T-helper 2 cell (primary cell): ENCODE measurements at places on chromosomes 16 and 17.

GRCh38 chr17:42953669-42954068 is 10.6 kb downstream of the AARSD1 start:
- DNase-seq: no peak

GRCh38 chr16:11677451-11677951 is 9.2 kb downstream of the SNN start:
- no peak for DNase-seq

DNA sequence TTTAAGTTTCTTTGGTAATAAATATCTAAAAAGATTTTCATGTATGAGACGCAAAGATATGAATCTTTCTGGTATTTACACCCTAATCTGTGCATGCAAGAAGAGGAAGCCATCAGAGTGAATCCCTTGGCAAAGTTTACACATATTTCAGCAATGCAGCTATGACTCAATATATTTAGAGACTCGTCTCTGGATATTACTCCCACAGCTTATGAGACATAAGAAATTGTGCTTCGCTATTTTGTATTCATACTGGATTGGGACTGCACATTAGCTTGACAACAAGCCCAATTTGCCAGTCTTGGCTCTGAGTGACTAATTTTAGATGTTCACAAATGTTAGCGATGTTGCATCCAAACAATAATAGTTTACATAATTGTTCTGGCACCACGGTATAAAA is 532.0 kb downstream of the CDH11 start:
- DNase-seq: no peak

- DNase-seq: no peak
These were observed 5.8 kb downstream of the ITGAM start for GRCh38 chr16:31265329-31266245.

DNA sequence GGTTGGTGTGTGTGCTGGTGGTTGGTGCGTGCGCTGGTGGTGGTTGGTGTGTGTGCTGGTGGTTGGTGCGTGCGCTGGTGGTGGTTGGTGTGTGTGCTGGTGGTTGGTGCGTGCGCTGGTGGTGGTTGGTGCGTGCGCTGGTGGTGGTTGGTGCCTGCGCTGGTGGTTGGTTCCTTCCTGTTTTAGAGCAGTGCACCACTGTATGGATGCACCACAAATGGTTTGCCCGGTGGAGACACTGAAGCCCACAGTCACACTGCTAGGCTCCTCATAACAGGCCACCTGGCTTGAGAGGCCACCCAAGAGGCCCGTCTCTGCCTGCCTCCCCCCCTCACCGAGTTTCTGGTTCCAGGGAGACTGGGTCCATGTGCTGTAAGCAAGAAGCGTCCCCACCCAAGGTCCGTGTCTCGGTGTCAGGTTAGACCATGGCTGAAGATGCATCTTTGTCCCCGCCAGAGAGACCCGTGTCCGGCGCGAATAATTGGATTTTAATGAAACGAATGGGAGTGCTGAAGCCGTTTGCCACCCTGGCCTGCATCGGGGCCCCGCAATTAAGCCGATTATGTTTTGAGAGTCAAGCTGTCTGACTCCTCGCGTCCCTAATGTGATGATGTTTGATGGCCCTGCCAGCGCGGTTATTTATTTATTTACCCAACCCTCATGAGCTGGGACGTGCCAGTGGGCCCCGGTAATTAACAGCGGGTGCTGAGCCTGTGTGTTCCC is 161.3 kb upstream of the GSE1 start:
- DNase-seq: no peak

DNA sequence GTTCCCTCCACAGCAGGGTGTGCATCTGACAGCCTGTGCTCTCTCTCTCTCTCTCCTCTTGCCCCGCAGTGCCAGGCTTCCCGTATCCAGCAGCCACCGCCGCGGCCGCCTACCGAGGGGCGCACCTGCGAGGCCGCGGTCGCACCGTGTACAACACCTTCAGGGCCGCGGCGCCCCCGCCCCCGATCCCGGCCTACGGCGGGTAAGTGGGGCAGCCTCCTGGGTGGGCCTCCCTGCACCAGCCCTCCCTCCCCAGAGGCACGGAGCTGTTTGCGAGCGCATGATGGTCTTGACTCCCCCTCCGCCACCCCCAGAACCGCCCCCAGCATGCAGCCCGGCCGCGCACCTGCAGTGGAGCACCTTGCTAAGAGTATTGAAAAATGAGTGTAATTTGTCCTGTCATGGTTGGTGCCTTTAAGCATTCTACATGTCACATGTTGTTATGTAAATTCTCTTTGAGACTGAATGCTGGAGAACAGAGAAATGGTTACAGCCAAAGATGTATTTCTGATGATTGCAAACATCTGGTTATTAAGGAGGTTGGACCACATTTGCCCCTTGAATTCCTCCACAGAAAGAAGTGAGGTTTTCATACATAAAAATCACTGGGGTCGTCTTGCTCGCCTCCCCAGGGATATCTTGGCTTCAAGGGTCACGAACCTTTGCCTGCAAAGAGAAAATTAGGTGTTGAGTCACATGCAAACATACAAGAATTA is 321.3 kb downstream of the RBFOX1 start:
- DNase-seq: no peak

GRCh38 chr16:83402967-83403366 is 404.8 kb upstream of the HSBP1 start:
- DNase-seq: no peak

- no peak for DNase-seq
These were observed 40.7 kb upstream of the ABCA10 start for GRCh38 chr17:69269131-69269998.

DNA sequence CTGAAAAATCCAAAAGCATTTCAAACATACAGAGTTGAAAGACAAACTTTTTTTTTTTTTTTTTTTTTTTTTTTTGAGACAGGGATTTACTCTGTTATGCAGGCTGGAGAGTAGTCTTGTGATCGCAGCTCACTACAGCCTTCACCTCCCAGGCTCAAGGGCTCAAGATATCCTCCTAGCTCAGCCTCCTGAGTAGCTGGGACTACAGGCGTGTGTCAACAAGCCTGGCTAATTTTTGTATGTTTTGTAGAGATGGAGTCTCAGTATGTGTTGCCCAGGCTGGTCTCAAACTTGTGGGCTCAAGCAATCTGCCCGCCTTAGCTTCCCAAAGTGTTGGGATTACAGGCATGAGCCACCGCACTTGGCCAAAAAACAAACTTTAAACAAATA is 64.2 kb upstream of the KIFC3 start:
- no peak for DNase-seq

GRCh38 chr17:28853295-28853694 is 1.5 kb upstream of the ERAL1 start:
- DNase-seq: no peak

- no peak for DNase-seq
These were observed 1.2 kb upstream of the FDXR start for GRCh38 chr17:74873874-74874614.

DNA sequence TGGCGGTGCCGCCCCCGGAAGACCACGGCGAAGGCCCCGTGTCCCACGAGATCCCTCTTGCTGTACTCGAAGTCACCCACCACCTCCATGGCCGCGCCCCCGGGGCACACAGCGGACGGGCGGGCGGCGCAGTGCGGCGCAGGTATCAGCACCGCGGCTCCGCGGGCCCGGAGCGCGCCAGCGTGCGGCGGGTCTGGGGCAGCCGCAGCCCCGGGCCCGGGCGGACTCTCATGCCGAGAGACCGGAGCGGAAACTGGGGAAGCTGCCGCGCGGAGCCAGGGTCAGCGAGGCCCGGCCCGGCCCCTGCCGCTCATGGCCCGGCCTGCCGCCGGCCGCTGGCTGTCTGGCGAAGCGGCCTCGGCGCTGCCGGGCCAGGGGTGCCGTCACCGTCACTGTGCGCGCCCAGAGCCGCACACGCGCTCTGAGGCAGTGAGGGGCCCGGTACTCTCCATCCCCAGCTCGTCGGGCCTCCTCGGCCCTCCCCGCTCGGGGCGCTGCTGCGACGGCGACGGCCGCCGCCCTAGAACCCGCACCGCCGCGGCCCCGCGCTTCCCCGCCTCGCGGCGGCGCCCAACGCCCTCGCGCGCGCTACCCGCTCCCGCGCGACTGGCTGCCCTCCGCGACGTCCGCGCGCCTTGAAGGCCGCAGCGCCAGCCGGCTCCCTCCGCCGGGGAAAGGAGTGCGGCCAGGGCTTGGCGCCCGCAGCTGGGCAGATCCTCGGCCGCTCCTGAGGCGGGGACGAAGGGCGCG is at the start of gene ULK2:
Gene ULK2, minus strand, starts transcription at position 608 of the 750 bp plus-strand sequence. Its CDS starts 519 bp downstream, at position 89.
- DNase-seq: peak; percentile 26

DNA sequence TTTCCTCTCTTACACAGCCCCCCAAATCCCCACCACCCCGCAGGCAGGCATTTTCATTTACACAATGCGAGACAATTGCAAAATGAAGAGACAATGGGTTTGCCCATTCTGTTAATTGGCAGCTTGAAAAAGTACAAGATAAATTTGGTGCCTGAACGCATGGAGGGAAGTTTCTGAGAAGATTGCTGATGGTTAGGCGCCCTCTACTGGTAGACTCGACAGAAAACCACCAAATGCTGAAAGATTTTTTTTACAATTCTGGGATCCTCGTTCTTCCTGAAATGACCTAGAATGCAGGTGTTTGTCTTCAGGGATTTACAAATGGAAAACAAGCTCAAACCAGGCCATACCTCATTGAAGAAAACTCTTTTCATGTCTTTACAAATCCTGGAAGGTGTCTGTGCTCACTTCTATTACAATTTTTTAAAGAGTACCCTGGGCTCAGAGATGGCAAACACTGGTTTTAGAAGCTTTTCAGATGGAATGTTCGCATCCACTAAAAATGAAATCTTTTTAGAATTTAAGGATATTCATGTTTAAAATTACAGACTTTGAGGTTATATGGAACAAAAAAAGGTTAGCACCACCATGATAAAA is 338.5 kb downstream of the PMP22 start:
- peak; percentile 57 for DNase-seq

GRCh38 chr17:63435681-63436522 is 10.2 kb downstream of the CYB561 start:
- no peak for DNase-seq

GRCh38 chr17:46057366-46057765 is 58.3 kb downstream of the STH start:
- peak; percentile 50 for DNase-seq

DNA sequence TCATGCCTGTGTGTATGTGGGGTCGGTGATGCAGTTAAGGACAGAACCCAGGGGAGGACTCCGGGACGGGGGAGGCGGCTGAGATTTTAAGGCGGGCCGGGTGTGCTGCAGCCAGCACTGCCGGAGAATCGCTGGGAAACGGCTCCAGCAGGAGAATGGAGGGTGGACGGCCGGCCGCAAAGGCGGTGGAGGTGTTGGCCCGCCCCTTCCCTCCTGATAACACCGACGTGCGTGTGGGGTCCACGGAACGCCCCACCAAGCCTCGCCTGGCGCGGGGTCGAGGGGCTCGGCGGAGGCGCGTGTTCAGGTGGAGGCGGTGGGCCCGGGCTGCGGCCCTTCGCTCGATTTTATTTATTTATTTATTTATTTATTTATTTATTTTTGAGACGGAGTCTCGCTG is 633 bp downstream of the ZNF843 start:
- no peak for DNase-seq

DNA sequence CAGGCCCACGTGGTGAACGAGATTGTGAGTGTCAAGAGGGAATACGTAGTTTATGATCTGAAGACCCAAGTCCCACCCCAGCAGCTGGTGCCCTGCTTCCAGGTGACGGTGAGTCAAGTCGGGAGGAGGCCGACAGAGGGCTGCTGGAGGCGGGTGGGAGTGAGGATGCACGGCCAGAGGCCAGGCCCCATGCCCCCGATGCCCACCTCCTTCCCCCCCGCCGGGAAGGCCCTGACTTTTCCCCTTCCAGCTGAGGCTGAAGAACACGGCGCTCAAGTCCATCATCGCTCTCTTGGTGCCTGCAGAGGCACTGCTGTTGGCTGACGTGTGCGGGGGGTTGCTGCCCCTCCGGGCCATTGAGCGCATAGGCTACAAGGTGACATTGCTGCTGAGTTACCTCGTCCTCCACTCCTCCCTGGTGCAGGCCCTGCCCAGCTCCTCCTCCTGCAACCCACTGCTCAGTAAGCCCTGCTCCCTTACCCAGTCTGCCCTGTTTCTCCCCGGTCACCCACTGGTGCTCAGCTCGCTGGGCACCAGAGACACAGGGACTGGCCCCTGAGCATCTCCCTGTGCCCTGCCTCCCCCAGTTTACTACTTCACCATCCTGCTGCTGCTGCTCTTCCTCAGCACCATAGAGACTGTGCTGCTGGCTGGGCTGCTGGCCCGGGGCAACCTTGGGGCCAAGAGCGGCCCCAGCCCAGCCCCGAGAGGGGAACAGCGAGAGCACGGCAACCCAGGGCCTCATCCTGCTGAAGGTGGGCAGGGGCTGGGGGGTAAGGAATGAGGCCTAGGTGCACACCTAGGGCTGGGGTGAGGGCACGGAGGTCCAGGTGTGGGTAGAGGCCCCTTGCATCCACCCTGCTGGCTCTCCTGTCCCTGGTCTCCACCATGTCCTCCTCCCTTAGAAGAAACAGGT is 2.6 kb downstream of the ZACN start:
- no peak for DNase-seq

DNA sequence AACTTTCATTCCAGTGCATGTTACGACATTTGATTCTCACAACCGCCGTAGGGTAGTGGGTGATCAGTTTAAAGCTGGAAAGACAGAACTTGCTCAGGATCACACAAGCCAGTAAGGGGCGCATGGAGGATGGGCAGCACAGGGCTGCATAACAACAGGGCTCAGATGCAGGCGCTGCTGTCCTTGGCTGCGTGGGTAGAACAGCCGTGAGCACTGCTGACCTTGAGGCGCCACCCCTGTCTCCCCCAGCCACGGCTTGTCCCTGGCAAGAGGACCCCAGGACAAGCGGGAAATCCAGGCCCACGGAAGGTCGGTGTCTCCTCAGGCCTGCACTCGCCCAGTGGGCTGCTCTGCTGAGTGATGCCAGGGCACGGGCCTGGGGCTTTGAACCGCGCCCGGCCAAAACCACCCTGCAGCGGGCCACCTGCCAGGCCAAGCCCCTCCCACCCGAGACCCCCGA is 84.7 kb downstream of the LMF1 start:
- no peak for DNase-seq

GRCh38 chr16:9409560-9410493 is 318.4 kb downstream of the HAPSTR1 start:
- DNase-seq: no peak

DNA sequence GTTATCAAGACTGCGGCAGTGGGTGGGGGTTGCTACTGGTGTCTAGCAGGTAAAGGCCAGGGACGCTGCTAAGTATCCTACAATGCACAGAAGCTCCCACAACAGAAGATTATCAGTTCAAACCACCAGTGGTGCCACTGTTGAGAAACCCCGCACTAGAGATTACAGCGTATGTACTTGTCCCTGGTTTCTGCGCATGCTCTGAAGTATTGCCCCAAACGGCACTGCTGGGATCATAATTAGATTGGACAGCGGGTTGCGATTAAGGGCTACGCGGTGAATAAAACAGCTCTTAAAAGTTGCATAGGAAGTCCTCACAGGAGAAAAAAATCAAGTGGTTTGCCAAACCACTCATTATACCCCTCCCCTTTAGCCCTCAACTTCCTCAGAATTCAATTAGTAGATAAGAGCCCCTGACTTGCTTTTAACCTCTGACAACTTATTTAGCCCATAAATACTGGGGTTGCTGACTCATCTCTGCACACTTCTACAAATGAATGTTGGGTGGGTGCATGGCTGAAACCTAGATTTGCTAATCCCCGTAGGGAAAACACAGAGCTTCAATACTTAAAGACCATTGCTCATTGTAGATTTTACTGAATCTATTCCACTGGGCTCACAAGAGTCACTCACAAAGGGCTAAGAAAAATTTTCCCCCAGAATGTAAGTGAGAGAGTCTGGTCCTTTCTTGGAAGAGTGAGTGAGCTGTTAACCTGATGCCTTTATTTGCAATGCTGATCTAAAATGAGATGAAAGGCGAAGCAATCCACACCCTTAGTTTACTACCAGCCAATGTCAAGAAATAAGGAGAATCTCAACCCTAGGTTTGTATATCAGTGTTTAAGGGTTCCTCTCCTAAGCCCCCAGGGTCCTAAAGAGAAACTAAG is 91.8 kb downstream of the RGS9 start:
- peak; percentile 12 for DNase-seq
